Hair follicle dermal papilla cell (primary cell): ENCODE measurements at places on chromosomes 5 and 9. TPM values are rescaled to one million over a fixed set of nuclear protein-coding genes. Genes with fewer than 3 reads are reported as not detected.

RMND5B gene
- total RNA-seq = 23.8 and 24.7 TPM in 2 replicates

SPINK6 gene
- total RNA-seq = not detected in 2 replicates

GAS1 gene
- total RNA-seq = 980 and 1,261 TPM in 2 replicates

FOXD4L3 gene
- 0.49 TPM in 1 of 2 replicates, not detected in the other for total RNA-seq

PDLIM4 gene
- 65.0 and 78.2 TPM in 2 replicates for total RNA-seq

FGD3 gene
- 0.12 and 0.16 TPM in 2 replicates for total RNA-seq

ADGRD2 gene
- not detected in 2 replicates for total RNA-seq

MYMK gene
- total RNA-seq = not detected in 2 replicates

SURF6 gene
- total RNA-seq = 9.7 and 10.1 TPM in 2 replicates

LRRC19 gene
- not detected in 2 replicates for total RNA-seq

DMGDH gene
- 2.6 and 3.9 TPM in 2 replicates for total RNA-seq

OTP gene
- total RNA-seq = not detected in 2 replicates

SLC34A1 gene
- total RNA-seq = not detected in 2 replicates

SLCO6A1 gene
- total RNA-seq = not detected in 2 replicates

BRD8 gene
- 29.0 and 42.4 TPM in 2 replicates for total RNA-seq

COL5A1 gene
- total RNA-seq = 249 and 339 TPM in 2 replicates

ADGRV1 gene
- under 0.01 and 0.24 TPM in 2 replicates for total RNA-seq

POLR3G gene
- 2.4 and 2.9 TPM in 2 replicates for total RNA-seq

CNOT8 gene
- 45.3 and 48.5 TPM in 2 replicates for total RNA-seq

AQP3 gene
- 0.24 and 0.32 TPM in 2 replicates for total RNA-seq

BNIP1 gene
- 24.0 and 26.9 TPM in 2 replicates for total RNA-seq

LYRM7 gene
- 7.8 and 9.9 TPM in 2 replicates for total RNA-seq

SHOC1 gene
- total RNA-seq = under 0.01 TPM in 1 of 2 replicates, not detected in the other

LHX6 gene
- not detected in 2 replicates for total RNA-seq

IZUMO3 gene
- not detected in 2 replicates for total RNA-seq

FBXO4 gene
- 14.0 TPM in 2 replicates for total RNA-seq

DAPK1 gene
- 21.5 and 27.7 TPM in 2 replicates for total RNA-seq

PIP5K1B gene
- not detected in 2 replicates for total RNA-seq

PSIP1 gene
- 24.2 and 33.9 TPM in 2 replicates for total RNA-seq

GARIN3 gene
- not detected in 2 replicates for total RNA-seq

COL23A1 gene
- total RNA-seq = 14.7 and 26.0 TPM in 2 replicates

PROB1 gene
- total RNA-seq = 1.9 and 2.4 TPM in 2 replicates

PCA3 gene
- 0.12 TPM in 1 of 2 replicates, not detected in the other for total RNA-seq

SLC27A6 gene
- total RNA-seq = 0.12 and 0.97 TPM in 2 replicates

ANKRD20A1 gene
- total RNA-seq = not detected in 2 replicates

CDC23 gene
- 28.2 and 31.0 TPM in 2 replicates for total RNA-seq

PTGS1 gene
- 14.2 and 22.7 TPM in 2 replicates for total RNA-seq

SEMA4D gene
- total RNA-seq = 0.12 and 0.81 TPM in 2 replicates

DIRAS2 gene
- 0.12 and 0.16 TPM in 2 replicates for total RNA-seq

GRIA1 gene
- total RNA-seq = 12.3 and 33.9 TPM in 2 replicates

IFNA2 gene
- not detected in 2 replicates for total RNA-seq

SLC35A4 gene
- 21.1 and 28.9 TPM in 2 replicates for total RNA-seq
